HT1080 (cell line): ENCODE measurements at places on chromosomes 6 and 20. TPM values are rescaled to one million over a fixed set of nuclear protein-coding genes. Genes with fewer than 3 reads are reported as not detected.

Gene CDSN
- total RNA-seq, result not detected in 2 replicates

Gene TNFRSF21
- 35.5 and 47.5 TPM in 2 replicates for total RNA-seq

Gene CST7
- total RNA-seq, result 0.60 and 1.0 TPM in 2 replicates

Gene MDC1
- 11.0 and 12.9 TPM in 2 replicates for total RNA-seq

Gene ADGRG6
- 12.3 and 12.7 TPM in 2 replicates for total RNA-seq

Gene CTAGE9
- total RNA-seq, result not detected in 2 replicates

Gene STX11
- total RNA-seq, result 0.43 and 1.7 TPM in 2 replicates

Gene RNF39
- total RNA-seq, result 0.06 TPM in 1 of 2 replicates, not detected in the other

Gene ALDH8A1
- 0.03 and 0.13 TPM in 2 replicates for total RNA-seq

Gene TREML2
- not detected in 2 replicates for total RNA-seq

Gene CDKAL1
- 12.8 and 13.5 TPM in 2 replicates for total RNA-seq

Gene SLC25A27
- total RNA-seq, result 0.90 and 2.7 TPM in 2 replicates

Gene PAX1
- total RNA-seq, result not detected in 2 replicates

Gene KHDC1L
- total RNA-seq, result not detected in 2 replicates

Gene BTN2A1
- total RNA-seq, result 7.9 and 8.5 TPM in 2 replicates
